ENCODE measurements at places on chromosomes 2 and 18. TPM values are rescaled to one million over a fixed set of nuclear protein-coding genes. Genes with fewer than 3 reads are reported as not detected.

DNA sequence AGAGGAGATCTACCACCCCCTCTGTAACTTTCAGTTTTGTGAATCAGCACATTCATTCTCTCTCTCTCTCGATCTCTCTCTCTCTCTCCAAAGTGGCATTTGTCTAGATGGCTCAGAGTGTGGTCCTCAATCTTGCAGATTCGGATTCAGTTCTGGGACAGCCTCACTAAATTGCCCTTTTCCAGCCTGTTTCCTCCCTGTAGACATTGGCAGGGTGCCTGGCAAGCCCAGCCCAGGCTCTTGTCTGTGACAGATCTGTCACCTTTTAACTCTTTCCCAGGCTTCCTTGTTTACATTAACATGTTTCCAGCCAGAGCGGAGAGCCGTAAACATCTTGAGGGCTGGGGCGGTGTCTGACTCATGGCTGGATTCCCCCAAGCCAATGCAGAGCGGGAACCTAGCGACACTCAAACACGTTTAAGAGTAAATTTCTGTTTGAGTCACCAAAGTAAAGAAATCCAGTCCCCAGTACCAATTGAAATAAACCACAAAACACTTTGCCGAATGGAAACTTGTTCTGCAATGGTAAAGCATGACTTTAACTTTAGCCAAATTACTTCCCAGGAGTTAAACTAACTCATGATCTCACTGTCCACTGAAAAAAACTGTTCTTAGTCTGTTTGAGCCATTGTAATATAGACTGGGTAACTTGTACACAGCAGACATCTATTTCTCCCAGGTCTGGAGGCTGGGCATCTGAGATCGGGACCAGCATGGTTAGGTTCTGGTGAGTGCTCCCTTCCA, 6.6 kb upstream of the CYP27C1 start:
- H3K27ac ChIP-seq, result peak overlapping the region; percentile 32
- peak; percentile 88 for DNase-seq
- no peaks in the 10 kb centered on the region for H3K36me3 ChIP-seq
- H3K4me1 ChIP-seq, result no peaks in the 10 kb centered on the region

- H3K36me3 ChIP-seq, result no peaks in the 10 kb centered on the region
- no peak for DNase-seq
- H3K4me3 ChIP-seq, result no peak overlapping the region
- no peaks in the 10 kb centered on the region for H3K27me3 ChIP-seq
Observed at GRCh38 chr2:206176121-206176520, 16.4 kb downstream of the EEF1B2 start.

DNA sequence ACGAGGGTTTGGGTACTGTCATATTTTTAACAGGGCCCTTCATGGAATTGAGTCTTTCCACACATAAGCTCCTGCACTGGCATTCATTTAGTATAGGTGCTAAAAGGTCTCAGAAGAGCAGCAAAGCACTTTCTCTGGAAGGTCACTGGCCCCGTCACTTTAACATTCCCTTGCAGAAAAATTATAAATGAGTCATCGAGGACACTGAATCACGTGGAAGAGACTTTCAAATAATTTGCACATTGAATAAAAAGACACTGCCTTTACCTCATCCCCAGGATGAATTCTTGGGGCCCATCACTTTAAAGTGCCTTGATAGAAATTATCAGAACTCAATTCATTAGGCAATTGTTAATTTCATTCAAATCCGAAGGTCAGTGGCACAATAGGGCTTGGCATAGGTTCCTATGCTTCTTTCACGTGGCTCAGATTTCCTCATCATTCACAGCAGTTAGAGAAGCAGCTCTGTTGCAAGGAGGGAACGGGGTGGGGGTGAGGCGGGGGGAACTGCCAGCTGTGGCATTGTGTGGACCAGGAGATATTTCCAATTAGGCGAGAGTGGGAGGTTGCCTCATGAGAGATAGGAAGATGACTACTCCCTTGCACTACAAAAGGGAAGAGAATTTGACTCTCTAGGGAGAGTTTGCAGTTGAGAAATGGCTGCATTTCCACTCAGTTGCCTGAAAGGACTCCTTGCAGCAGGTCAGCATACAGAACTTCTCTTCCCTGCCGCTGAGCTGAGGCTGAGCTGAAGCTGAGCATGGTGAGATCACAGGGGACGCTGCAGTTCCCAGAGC, 86.3 kb upstream of the NPAS2 start:
- H3K36me3 ChIP-seq, result no peaks in the 10 kb centered on the region
- no peak overlapping the region for H3K4me3 ChIP-seq
- no peak overlapping the region for H3K27ac ChIP-seq
- no peaks in the 10 kb centered on the region for H3K27me3 ChIP-seq
- DNase-seq, result peak; percentile 76

GRCh38 chr2:84885111-84885510, 4.2 kb upstream of the TRABD2A start:
- peaks cover 3% of the 10 kb centered on the region for H3K27me3 ChIP-seq
- peaks cover 26% of the 10 kb centered on the region for H3K4me1 ChIP-seq
- no peak for DNase-seq
- no peak overlapping the region for H3K27ac ChIP-seq
- H3K36me3 ChIP-seq, result no peaks in the 10 kb centered on the region
- no peak overlapping the region for H3K4me3 ChIP-seq

GRCh38 chr2:7077660-7078267, 160.6 kb downstream of the RNF144A start:
- H3K4me1 ChIP-seq, result no peaks in the 10 kb centered on the region
- H3K36me3 ChIP-seq, result no peaks in the 10 kb centered on the region
- no peaks in the 10 kb centered on the region for H3K27me3 ChIP-seq
- no peak overlapping the region for H3K4me3 ChIP-seq

GRCh38 chr2:44759823-44760222, 181.7 kb upstream of the SIX3 start:
- H3K4me3 ChIP-seq, result no peak overlapping the region
- no peaks in the 10 kb centered on the region for H3K27me3 ChIP-seq
- H3K27ac ChIP-seq, result no peak overlapping the region

GRCh38 chr18:44679914-44680272, 795 bp upstream of the SETBP1 start:
- peak; percentile 72 for DNase-seq
- peak overlapping the region; percentile 94 for H3K27ac ChIP-seq
- H3K36me3 ChIP-seq, result no peaks in the 10 kb centered on the region
- H3K27me3 ChIP-seq, result no peaks in the 10 kb centered on the region

DNA sequence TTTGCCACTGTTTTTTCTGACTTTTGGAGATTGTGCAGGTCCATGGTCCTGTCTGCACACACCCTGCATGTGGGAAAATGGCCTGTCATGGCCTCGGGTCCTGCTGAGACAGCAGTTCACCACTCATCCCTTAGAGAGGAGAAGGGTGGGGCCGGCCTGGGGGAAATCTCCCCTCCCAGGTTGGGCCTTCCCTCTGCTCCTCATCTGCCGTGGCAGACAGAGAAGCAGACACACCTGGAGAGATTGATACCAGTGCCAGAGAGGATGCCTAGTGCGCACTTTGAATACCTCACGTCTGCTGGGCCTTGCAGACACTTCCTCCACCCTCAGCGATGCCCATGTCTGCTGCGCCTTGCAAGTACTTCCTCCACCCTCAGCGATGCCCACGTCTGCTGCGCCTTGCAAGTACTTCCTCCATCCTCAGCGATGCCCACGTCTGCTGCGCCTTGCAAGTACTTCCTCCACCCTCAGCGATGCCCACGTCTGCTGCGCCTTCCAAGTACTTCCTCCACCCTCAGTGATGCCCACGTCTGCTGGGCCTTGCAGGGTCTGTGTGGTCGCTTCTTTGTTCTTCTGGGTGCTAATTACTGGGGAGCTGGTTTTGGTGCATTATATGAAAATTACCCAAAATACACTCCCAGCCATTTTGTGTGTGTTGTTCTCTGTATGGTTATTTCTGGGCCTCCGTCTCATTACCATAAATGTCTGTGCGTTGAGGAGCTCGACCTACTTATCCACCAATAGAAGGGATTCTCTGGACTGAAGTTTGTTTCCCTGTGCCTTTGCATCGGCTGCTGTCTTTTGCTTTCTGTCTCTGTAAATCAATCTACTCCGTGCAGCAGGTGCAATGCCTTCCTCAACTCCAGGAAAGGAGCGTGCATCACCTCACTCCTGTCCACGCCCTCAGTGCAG, 186.9 kb upstream of the PXDN start:
- H3K27me3 ChIP-seq, result no peaks in the 10 kb centered on the region
- no peak overlapping the region for H3K27ac ChIP-seq
- H3K4me1 ChIP-seq, result no peaks in the 10 kb centered on the region
- no peak for DNase-seq

DNA sequence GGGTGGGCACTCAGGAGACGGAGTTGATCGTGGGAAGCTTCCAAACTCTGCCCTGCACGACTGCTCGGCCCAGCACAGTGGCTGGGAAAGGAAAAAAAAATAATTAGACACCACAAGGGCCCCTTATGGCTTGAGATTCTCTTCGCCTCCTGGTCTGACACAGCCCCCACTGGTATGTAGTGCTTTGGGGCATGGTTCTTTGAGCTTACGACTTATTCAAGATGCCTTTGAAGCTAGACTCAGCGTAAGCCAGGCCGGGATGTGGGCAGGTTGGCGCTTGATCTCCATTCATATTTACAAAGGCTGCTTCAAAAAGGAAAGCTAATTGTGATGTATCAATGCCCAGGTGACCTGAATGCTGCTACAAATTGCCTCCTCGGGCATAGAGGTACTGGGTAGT, 50.5 kb downstream of the CXCR4 start:
- H3K4me3 ChIP-seq, result no peak overlapping the region
- H3K27ac ChIP-seq, result no peak overlapping the region
- no peaks in the 10 kb centered on the region for H3K27me3 ChIP-seq
- no peak for DNase-seq

The UGT1A3 gene
- total RNA-seq, result not detected

The KCNG2 gene
- 0.46 TPM for total RNA-seq

The ANKRD53 gene
- 0.38 TPM for total RNA-seq
